Type B pancreatic cell (in vitro differentiated cells): ENCODE measurements at places on chromosomes 1 and 21.

GRCh38 chr1:231776010-231776756 is 149.6 kb downstream of the DISC1 start:
- no peak for DNase-seq

GRCh38 chr1:227298512-227299240 is 19.6 kb downstream of the CDC42BPA start:
- DNase-seq, result no peak

GRCh38 chr21:43362915-43363314 is 64.0 kb downstream of the SIK1 start:
- DNase-seq, result no peak

- DNase-seq, result no peak
These were observed 99.5 kb upstream of the GJB5 start for GRCh38 chr1:34655206-34655874.

DNA sequence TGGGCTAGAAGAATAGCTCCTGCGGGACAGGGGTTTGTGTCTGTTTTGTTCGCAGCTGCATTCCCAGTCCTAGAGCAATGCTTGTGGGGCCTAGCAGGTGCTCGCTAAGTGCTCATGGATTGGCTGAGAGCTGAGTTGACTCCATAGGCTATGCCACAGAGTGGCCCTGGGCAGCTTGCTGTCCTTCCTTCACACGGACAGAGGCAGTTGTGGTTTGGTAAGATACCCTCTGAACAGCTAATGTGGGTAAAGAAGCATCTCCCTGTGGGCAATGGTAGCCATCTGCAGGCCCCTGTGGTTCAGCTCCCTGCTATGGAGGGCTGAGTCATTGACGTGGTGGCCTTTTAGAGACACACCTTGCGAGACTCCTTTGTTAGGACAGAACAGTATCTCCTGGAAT is 23.5 kb upstream of the LBR start:
- no peak for DNase-seq

GRCh38 chr1:67583462-67583950 is 101.5 kb upstream of the GADD45A start:
- DNase-seq, result no peak

GRCh38 chr1:116909512-116910378 is at the start of gene PTGFRN:
Gene PTGFRN (plus strand): TSS chr1:116909916. CDS start chr1:116910204, 288 bp downstream.
- peak; percentile 89 for DNase-seq

GRCh38 chr1:121586369-121587229 is 401.8 kb downstream of the SRGAP2C start:
- DNase-seq, result no peak

- DNase-seq, result peak; percentile 85
These were observed 17.2 kb downstream of the SYT2 start for GRCh38 chr1:202692959-202693555.

DNA sequence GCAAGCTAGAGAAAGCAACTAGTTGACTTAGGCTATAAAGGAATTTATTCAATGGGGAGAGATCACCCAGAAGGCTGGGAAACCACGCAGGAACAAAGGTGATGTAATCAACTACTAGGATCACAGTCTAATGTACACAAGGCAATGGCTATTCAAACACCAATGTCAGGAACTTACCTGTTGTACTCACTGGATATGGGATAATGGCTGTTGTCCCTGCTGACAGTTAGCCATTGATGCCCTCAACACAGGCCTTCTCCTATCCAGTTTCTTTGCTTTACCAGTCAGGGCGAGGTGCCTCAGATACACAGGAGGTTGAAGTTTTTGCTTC is 32.3 kb downstream of the C21orf91 start:
- DNase-seq, result no peak

- DNase-seq, result no peak
These were observed 58.5 kb upstream of the CASZ1 start for GRCh38 chr1:10854856-10855459.

DNA sequence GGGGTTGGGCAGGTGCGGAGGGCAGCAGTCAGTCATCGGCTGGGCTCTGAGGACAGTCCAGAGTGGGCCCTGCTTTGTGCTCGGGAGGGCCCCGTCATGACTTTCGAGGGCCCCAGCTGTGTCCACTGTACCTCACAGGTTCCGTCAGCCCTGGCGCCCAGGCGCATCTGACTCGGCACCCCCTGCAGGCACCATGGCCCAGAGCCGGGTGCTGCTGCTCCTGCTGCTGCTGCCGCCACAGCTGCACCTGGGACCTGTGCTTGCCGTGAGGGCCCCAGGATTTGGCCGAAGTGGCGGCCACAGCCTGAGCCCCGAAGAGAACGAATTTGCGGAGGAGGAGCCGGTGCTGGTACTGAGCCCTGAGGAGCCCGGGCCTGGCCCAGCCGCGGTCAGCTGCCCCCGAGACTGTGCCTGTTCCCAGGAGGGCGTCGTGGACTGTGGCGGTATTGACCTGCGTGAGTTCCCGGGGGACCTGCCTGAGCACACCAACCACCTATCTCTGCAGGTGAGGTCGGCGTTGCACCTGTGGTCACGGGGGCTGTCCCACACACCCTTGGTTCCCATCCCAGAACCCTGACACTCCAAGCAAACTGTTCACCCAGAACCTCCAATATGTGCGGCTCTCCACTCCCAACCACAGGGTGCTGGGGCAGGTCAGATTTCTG is 7.8 kb downstream of the PODN start:
- DNase-seq, result peak; percentile 60

DNA sequence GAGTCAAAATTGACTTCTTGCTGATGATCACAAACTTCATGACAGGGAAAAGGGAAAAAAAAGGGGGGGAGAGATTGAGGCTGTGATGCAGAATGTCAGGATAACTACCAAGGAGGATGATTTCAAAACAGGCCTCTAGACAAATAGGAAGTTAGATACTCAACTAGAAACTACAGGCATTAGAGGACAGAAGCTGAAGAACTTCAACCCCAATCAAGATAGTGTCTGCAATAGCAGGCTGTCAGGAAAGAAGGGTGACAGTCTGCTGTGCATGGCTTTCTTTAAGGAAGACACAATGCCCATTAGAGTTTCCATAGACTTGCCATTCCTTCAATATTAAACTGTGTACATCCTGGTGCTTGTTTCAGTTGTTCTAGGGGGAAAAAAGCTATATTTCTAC is 257.2 kb downstream of the TTLL7 start:
- DNase-seq, result no peak

DNA sequence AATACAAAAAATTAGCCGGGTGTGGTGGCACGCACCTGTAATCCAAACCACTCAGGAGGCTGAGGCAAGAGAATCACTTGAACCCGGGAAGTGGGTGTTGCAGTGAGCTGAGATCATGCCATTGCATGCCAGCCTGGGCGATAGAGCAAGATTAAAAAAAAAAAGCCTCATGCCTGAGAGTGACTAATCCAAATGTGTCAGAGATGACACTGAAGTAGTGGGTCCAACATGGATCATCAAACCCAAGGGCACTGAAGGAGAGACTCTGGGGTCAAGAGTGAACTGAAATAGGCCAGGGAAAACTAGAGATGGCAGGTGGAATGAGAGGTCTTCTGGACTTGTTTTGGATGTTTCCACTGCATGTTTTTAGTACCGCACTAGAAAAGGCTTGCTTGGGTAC is 10.2 kb upstream of the CACHD1 start:
- no peak for DNase-seq

DNA sequence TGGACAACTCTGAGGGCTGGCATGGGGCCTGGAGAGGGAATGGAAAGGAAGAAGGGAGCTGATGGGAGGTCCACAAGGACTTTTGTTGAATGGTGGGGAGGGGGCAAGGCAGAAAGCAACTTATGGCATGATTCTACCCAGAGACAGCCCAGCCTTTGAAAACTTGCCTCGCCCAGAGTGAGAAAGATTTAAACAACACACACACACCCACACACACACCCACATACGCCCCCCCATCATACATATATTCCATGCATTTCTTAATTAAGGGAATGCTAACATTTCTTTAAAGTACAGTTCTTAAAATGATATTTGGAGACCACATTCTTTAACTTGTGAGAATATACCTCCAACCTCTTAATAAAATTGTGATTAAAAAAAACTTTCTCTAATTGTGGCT is 115.4 kb upstream of the F3 start:
- DNase-seq, result no peak

- DNase-seq, result no peak
These were observed 10.0 kb downstream of the MAP3K6 start for GRCh38 chr1:27356619-27357280.
